ENCODE measurements at places on chromosomes 12 and 14. TPM values are rescaled to one million over a fixed set of nuclear protein-coding genes. Genes with fewer than 3 reads are reported as not detected.

DTX3 gene
- total RNA-seq, result 21.4 TPM

CCDC198 gene
- total RNA-seq, result not detected

BICD1 gene
- total RNA-seq, result 11.0 TPM

DNA sequence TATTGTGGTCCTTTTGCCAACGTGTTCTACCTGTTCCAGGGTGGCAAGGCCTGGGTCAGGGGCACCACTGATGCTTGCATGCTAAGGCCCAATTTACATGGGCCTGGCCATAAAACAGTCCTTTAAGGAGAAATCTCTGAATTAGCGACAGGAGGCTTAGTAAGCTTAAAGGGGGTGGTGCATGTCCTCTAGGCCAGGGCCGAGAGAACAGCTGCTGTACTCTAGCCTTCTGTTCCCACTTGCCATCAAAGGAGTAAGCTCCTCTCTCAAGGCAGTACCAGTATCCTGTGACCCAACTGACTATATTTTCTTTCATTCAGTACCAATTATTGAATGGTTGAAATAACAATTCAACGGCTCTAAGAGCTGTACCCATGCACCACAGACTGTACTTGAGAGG is 67.7 kb upstream of the ZDHHC17 start:
- no peak overlapping the region for H3K4me3 ChIP-seq
- H3K27ac ChIP-seq, result no peak overlapping the region

DNA sequence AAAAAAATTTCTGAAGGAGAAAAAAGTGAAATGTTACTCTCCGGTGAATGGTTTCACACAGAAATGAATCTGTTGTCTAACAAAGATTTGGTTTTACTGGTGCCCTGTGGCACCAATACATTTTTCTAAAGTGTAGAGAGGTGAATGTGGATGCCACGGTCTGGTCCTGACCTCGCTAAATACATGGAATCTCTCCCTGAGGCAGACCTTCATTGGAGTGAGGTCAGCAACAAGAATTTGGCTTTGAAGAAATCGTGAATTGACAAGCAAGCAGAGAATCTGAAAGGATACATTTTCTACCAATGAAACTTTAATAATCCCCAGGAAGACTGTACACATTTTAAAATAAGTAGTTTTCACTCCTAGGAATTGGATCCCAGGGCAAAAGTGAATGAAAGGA is 81.2 kb upstream of the OTOGL start:
- H3K4me3 ChIP-seq, result no peak overlapping the region
- no peaks in the 10 kb centered on the region for H3K36me3 ChIP-seq
- no peak for DNase-seq
- H3K4me1 ChIP-seq, result no peaks in the 10 kb centered on the region
- H3K27ac ChIP-seq, result no peak overlapping the region
- H3K27me3 ChIP-seq, result no peaks in the 10 kb centered on the region

DNA sequence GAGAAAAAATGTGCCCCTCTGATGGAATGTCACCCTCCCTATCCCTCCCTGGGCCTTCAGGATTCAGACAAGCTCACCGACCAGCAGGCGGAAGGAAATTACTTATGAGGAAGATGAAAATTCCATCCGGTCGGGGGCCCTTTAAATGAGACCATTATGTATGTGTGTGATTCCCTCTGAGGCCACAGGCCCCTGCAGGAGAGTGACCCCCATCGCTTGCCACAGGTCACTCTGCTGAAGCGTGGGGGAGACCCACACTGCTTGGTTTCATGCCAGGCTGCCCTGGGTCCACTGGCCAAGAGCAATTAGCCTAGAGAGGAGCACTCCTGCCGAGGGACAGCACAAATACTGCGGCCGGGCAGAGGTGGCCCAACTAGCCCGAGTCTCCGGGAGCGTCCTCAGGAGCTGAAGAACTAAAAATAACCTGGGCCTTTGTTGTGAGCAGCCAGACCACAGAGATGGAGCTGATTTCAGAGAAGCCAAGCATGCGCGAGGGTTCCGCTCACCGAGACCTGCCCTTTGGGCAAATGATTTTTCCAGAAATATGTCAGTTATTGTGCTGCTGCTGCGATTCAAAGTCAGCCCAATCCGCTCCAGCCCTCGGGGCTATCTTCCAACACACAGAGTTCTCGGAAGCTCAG is 276.4 kb downstream of the DPF3 start:
- no peak for DNase-seq
- no peaks in the 10 kb centered on the region for H3K27me3 ChIP-seq
- no peaks in the 10 kb centered on the region for H3K36me3 ChIP-seq
- no peak overlapping the region for H3K4me3 ChIP-seq

GRCh38 chr14:35046751-35047536 is 872 bp downstream of the FAM177A1 start:
- H3K36me3 ChIP-seq, result peaks cover 31% of the 10 kb centered on the region
- H3K4me1 ChIP-seq, result peaks cover 39% of the 10 kb centered on the region
- DNase-seq, result no peak
- peak overlapping the region; percentile 70 for H3K4me3 ChIP-seq

DNA sequence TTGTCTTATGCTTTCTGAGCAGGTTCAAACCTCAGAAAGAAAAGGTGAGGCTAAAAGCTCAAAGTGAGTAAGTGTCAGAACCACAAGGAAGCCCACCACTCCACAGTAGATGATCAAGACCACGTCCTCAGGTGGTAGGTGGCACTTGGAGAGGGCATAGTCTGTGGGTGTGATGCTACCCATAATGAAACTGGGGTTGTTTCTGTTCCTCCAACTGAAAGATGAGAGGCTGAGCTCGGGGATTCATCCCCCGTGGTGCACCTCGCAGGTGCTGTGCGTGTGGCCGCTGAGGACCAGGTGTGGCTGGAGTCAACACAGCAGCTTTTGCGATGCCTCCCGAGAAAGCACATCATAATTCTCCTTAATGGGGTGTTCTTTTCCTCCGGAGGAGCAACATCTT is 285.7 kb downstream of the TTC8 start:
- no peaks in the 10 kb centered on the region for H3K36me3 ChIP-seq
- no peaks in the 10 kb centered on the region for H3K4me1 ChIP-seq
- no peak for DNase-seq
- H3K4me3 ChIP-seq, result no peak overlapping the region
- H3K27ac ChIP-seq, result no peak overlapping the region

- H3K27ac ChIP-seq, result no peak overlapping the region
- H3K27me3 ChIP-seq, result no peaks in the 10 kb centered on the region
- H3K36me3 ChIP-seq, result no peaks in the 10 kb centered on the region
Measured at GRCh38 chr12:47303207-47303606, 223.4 kb upstream of the AMIGO2 start.

GRCh38 chr14:68660495-68660894 is 132.4 kb downstream of the ZFP36L1 start:
- no peak for DNase-seq
- H3K27me3 ChIP-seq, result no peaks in the 10 kb centered on the region
- no peak overlapping the region for H3K4me3 ChIP-seq
- H3K36me3 ChIP-seq, result no peaks in the 10 kb centered on the region
- H3K27ac ChIP-seq, result no peak overlapping the region

DNA sequence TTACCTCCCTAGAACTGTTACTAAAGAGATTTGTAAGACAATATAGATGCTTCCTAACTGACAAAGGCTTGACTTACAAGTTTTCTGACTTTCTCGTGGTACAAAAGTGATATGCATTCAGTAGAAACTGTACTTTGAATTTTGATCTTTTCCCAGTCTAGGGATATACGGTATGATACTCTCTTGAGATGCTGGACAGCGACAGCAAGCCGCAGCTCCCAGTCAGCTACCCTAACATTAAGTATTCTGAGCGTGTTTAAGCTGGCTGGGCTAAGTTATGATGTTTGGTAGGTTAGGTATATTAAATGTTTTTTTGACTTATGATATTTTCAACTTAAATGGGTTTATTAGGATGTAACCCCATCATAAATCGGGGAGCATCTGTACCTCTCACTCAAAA is 55.2 kb upstream of the CDKL1 start:
- no peak for DNase-seq
- no peak overlapping the region for H3K27ac ChIP-seq
- peaks cover 61% of the 10 kb centered on the region for H3K36me3 ChIP-seq
- no peaks in the 10 kb centered on the region for H3K27me3 ChIP-seq
- no peaks in the 10 kb centered on the region for H3K4me1 ChIP-seq

DNA sequence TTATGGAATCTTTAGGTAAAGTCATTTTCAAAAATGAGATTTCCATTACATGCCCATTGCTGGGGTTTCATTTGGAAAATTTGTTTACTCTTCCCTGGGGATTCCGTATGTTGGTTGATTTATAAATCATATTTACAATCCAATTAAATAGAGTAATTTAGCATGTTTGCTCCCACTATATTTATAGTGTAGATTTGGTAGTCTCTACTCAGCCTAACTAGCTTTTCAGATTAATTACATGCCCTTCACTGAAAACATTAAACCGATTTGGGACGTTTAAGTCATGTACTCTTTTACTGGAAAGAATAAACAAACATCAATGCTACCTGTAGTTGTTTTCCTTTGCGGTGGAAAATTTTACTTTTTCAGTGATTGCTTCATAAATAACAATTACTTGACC is 10.4 kb downstream of the PAX9 start:
- H3K4me1 ChIP-seq, result no peaks in the 10 kb centered on the region
- peaks cover 57% of the 10 kb centered on the region for H3K27me3 ChIP-seq
- H3K36me3 ChIP-seq, result no peaks in the 10 kb centered on the region
- H3K27ac ChIP-seq, result no peak overlapping the region

DNA sequence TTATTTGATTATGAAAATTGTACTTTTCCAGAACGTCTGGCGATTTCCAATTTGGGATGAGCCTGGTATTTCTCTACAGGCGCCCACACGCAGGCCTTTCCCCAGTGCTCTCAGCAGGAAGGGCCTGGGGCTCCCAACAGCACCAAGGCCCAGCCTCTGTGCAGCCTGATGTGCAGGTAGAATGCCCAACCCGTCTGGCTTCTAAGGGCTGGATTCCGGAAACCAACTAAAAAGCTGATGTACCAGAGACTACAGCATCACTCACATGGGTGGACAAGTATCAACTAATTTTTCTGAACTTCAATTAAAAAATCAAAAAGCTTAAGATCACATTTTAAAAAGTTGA is 25.8 kb downstream of the CDC42BPB start:
- no peaks in the 10 kb centered on the region for H3K27me3 ChIP-seq
- H3K4me1 ChIP-seq, result peaks cover 28% of the 10 kb centered on the region
- no peak overlapping the region for H3K4me3 ChIP-seq
- DNase-seq, result no peak
- H3K36me3 ChIP-seq, result no peaks in the 10 kb centered on the region

GRCh38 chr12:75479963-75480461 is 543 bp upstream of the GLIPR1 start:
- H3K36me3 ChIP-seq, result no peaks in the 10 kb centered on the region
- H3K27ac ChIP-seq, result peak overlapping the region; percentile 82
- peak overlapping the region; percentile 48 for H3K4me3 ChIP-seq
- H3K27me3 ChIP-seq, result no peaks in the 10 kb centered on the region
- peaks cover 43% of the 10 kb centered on the region for H3K4me1 ChIP-seq

Measured in lower lobe of right lung (tissue), 2 donors.